ENCODE measurements at places on chromosomes 2 and 18. TPM values are rescaled to one million over a fixed set of nuclear protein-coding genes. Genes with fewer than 3 reads are reported as not detected.

Gene PRSS56
- total RNA-seq = 0.11 TPM

Gene LBX2
- total RNA-seq = 0.43 TPM

DNA sequence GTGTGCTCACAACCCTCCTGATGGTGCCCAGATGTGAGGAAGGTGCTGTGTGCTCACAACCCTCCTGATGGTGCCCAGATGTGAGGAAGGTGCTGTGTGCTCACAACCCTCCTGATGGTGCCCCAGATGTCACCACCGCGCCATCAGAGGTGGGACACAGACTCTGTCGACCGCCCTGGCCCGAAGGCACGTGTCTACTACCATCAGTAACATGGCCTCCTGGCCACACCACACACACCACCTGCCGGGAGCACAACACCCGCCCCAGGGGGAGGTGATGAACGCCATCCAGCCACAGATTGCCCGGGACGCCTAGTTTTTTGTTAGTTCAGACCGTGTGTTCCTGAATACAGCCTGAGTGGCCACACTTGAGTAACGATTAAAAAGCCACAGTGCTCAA is 24.5 kb downstream of the HDAC4 start:
- DNase-seq = no peak

GRCh38 chr2:111031546-111032478 is 88.9 kb upstream of the BCL2L11 start:
- DNase-seq = no peak

Gene IL36A
- total RNA-seq = not detected

DNA sequence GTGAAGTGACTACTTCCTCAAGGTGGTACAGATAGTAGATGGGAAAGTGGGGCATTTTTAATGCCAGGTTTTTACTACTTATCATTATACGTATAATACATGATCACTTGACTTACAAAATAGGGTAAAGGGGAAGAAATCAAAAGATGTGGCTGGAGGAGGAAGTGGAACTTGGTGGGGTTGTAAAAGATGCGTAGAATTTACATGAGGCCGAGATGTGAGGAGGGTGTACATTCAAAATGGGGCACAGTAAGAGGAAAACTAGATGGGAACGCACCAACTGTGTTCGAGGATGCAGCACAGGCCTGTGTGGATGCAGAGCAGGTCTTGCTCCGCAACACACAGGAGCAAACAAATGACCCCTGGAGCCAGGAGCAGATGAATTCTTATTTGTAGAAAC is 403.3 kb downstream of the TXNL1 start:
- DNase-seq = no peak

- DNase-seq = no peak
Measured at GRCh38 chr18:54608028-54608642, 17.1 kb downstream of the DYNAP start.

DNA sequence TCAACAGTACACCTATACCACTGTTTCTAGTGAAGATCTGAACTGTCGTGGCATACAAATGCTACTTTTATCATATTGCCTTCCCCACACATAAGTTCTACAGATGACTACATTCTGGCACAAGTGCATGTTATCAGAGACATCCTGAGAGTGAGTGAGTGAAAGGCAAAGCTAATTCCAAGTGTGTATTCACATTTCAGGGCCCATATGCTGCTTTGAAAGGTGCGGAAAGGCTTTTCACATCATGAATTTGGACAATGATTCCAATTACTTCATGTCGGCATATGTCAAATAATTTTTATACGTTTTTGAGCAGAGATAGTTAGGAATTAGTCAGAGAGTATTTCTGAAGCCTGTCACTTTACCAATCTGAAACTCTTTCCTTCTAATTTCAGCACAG is 101.7 kb downstream of the GAREM1 start:
- DNase-seq = no peak

DNA sequence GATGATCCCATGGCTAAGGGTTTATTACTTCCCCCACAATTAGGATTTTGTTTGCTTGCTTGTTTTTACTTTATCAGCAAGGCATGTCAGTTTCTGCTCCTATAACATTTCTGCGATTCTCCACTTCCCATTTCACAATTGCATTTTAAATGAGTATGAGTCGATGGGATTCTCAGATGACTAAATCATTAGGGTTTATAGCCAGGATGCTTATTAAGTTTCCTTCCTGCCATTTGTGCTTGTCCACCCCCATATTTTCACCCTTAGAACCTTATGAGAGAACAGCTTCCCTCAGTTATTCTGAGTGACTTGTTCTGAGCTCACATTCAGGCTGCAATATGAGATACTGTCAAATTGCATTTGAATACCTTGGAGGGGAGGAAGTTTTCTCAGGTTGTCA is 37.9 kb upstream of the C1GALT1C1L start:
- no peak for DNase-seq

GRCh38 chr18:22952525-22952924 is 19.4 kb downstream of the RBBP8 start:
- DNase-seq = no peak

DNA sequence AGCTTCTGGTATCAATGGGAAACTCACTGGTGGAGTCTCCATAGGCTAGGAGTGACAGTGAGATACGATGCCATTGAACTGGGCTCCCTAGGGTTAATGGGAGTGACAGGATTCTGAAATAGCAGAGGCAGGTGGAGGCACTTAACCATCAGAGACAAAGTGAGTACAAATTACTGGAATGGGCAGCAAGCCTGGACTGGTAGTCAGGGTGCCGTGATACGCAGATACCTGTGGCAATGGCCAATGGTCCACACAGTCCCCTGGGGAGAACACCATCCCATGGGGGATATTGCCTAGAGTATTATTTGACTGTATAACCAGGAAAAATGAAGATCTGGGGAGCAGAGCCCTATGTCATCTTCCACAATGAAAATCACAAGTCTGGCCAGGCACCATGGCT is 17.3 kb downstream of the CHCHD5 start:
- DNase-seq = no peak

Gene SCYGR5
- total RNA-seq = not detected

DNA sequence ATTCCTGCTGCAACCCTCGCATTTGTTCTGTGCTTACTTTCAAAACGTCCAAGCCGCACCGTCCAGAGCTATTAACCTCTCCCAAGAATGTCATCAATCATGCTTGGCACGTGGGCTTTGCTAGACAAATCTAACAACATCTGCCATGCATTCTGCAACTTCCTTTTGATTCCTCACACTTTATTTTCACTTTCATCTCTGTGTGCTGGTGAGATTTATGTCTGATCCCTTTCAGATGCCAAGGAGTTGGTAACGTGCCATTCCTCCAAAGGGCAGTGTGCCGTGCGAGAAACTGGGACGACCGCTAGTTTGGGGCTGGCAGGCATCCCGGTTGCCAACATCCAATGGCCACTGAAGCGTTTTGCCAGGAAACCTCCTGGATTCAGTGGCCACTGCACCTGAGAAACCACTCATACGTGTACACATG is 230.0 kb upstream of the PARD3B start:
- DNase-seq = no peak

Gene CCDC150
- total RNA-seq = 0.89 TPM

- no peak for DNase-seq
Measured at GRCh38 chr2:172361360-172361759, 66.0 kb upstream of the ITGA6 start.

DNA sequence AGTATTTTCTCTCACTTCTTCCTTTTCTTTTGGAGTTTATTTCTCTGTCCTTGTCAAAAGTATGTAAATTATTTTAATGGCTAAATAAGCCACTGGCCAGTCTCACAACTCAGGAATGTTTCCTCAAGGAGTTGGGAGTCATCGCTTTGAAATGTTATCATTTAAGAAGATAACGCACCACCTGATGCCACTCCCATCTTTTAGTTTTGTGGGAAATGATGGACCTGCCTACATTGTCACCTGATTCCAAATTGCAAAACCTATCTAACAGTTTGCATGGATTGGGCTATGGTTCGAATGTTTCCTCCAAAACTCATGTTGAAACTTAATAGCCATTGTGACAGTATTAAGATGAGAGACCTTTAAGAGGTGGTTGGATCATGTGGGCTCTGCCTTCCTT is 32.4 kb upstream of the PPM1B start:
- DNase-seq = no peak

Gene NRP2
- total RNA-seq = 7.6 TPM

GRCh38 chr2:8882094-8882493 is 44.7 kb upstream of the KIDINS220 start:
- no peak for DNase-seq

DNA sequence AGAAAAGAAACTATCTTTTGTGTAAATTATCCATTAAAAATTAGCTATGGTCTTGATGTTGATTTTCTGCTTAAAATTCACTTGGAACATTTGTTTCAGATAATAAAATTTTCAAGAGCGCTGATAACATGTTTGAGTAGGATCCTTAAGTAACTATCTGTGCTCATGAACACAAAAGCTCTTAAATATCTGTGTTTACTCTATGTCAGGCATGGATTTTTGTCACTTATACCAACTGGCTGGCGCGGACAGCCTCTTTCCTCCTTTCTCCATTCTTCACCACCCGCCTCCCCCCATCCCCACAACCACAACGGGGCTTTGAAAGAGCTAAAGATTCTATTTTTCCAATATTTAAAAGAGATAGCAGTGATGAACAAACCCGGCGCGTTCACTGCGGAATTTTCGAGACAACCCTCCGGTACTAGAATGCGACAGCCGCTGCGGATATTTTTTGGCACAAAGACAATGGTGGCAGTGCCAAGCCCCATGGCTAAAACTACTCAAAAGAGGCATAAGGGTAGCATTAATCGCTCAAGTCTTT is 181.5 kb downstream of the TCF4 start:
- DNase-seq = no peak

DNA sequence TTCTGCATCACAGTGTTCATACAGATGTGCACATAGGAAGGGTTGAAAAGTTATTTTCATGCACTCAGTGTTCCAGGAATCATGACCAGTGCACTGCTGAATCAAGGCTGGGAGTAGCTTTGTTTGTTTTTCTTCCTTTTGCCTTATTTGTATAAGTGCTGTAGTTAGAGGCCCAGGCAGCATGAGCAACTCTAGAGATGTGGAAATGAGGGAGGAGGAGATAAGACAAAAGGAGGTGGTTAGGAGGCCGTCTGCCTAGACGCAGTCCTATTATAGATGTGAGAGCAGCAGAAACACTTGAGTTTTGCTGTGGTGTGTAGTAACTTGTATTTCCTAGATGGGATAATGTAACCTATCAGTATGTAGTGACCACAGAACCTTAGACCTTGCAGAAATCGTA is 264.3 kb upstream of the RASGRP3 start:
- DNase-seq = no peak

Gene OSGEPL1
- total RNA-seq = 8.7 TPM

- DNase-seq = no peak
Measured at GRCh38 chr2:203774760-203775159, 68.3 kb downstream of the CD28 start.

DNA sequence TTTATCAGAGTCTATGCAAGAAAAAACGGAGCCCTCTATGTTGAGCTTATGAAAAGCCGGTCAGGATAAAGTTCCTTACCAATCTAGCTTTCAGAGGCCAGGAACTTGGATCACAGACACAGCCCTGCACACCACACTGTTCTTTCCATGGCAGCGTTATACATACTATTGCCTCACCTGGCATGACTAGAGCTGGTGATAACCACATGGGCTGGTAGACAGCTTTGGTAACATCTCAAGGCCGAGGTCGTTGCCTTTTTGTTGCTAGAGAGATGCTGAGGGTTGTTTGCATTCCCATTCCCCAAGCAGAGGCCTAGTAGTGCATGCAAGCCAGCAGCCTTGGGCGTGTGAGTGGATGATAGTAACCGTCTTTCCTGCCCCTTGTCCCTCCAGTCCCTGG is 78.0 kb downstream of the ITGB1BP1 start:
- no peak for DNase-seq

GRCh38 chr2:56505885-56506284 is 322.1 kb downstream of the CCDC85A start:
- DNase-seq = no peak

Gene CNGA3
- total RNA-seq = not detected

- no peak for DNase-seq
Measured at GRCh38 chr2:150479075-150479915, 8.2 kb downstream of the RND3 start.

Gene CCDC74A
- total RNA-seq = 0.65 TPM

Gene FTCDNL1
- total RNA-seq = 3.0 TPM
